ENCODE measurements at places on chromosomes 16 and 17.

DNA sequence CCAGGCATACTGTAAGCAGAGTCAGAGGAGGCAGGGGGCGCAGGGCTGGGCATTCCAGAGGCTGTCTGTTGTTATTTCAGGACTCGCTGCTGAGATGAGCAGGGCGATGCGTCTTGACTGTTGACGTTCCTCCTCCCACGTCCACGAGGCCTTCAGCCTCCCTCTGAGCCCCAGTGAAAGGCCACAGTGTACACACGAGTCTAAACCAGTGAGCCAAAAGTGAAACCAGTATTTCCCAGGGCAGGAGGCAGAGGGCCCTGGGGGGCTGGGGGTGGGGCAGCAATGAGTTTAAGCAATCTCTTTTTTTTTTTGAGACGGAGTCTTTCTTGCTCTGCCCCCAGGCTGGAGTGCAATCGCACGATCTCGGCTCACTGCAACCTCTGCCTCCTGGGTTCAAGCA, 21.5 kb downstream of the SMTNL2 start:
- DNase-seq, result no peak

DNA sequence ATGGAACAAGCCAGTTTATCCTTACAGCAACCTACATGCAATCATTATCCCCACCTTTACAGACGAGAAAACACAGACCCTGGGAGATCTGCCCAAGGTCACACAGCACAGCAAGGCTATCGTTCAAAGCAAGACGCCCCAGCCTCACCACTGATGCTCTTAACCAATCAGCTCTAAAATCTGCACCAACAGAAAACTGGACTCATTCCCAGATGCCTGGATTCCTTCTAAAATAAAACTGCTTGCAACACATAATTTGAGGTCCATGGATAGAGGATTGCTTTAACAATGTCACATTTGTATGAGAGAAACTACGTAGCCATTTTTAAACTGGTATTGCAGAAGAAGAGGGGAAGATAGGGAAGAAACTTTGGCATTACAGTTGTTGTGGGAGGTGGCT, 6.8 kb downstream of the COTL1 start:
- no peak for DNase-seq

DNA sequence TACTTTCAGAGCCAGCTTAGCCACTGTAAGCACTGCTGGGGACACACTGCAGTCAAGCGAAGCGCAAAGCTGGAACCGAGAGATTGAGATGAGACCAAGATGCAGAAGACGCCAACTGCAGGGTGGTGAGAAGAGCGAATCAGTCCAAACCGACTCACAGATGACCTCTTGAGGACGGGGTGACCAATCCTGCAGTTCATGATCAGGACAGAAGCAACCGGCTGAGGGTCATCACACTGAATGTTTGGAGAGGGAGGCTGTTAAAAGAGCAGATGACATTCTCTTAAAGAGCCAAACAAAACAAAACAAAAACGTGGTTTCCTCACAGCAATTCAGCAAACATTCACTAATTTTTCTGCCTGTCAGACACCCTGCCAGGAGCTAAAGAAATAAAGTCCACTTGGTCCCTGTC, 8.5 kb downstream of the HASPIN start:
- DNase-seq, result no peak

DNA sequence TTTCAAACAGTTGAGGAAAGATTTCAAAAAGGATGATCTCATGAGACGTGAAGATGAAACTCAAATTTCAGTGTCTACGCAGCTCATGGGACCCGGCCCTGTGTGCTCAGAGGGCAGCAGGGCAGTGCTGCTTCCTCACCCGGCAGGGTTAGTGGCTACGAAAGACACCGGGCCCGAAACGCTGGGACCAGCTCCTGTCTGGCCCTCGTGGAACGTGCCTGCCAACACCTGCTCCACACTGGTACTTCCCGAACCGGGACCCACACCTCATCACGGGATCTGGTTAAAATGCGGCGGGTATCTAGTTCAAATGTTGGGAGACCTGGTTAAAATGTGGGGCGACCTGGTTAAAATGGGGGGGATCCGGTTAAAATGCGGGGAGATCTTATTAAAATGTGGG, 18.7 kb downstream of the DNASE1 start:
- DNase-seq, result no peak

- DNase-seq, result no peak
Measured at GRCh38 chr16:12769525-12769924, 34.2 kb downstream of the CPPED1 start.

Measured in Panc1 (cell line).